T-helper 9 cell (primary cell): ENCODE measurements at places on chromosomes 12 and 14.

GRCh38 chr12:86777325-86777724, 521.1 kb upstream of the MGAT4C start:
- DNase-seq, result no peak

- DNase-seq, result no peak
These were observed 35.0 kb downstream of the ZNF664 start for GRCh38 chr12:124007826-124008570.

DNA sequence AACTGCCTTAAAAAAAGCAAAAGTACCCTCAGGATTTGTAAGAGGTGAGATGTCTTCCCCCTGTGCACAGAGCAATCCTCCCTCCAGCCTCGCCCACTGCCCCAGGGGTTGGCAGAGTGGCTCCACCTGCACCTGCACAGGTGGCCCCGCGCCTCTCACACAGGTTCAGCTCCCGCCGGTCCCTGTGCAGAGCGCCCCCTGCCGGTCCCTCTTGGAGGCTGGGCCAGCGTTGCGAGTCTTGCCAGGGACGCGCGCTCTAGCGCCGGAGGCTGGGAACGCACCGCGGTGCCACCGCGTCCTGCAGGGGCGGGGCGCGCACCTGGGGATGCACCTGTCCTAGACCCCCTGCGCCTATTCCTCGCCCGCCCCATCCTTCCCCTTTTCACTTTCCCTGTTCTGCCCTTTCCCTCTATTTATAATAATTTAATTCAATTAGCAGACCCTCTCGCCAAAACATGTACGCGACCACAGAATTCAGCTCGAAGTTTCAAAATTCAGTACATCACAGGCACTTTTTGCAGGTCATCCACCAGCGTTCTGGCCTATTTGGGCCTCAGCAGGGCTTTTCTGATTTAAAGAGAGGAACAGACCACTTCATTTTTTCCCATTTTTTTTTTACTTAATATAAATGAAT, 618.6 kb downstream of the AACS start:
- no peak for DNase-seq

DNA sequence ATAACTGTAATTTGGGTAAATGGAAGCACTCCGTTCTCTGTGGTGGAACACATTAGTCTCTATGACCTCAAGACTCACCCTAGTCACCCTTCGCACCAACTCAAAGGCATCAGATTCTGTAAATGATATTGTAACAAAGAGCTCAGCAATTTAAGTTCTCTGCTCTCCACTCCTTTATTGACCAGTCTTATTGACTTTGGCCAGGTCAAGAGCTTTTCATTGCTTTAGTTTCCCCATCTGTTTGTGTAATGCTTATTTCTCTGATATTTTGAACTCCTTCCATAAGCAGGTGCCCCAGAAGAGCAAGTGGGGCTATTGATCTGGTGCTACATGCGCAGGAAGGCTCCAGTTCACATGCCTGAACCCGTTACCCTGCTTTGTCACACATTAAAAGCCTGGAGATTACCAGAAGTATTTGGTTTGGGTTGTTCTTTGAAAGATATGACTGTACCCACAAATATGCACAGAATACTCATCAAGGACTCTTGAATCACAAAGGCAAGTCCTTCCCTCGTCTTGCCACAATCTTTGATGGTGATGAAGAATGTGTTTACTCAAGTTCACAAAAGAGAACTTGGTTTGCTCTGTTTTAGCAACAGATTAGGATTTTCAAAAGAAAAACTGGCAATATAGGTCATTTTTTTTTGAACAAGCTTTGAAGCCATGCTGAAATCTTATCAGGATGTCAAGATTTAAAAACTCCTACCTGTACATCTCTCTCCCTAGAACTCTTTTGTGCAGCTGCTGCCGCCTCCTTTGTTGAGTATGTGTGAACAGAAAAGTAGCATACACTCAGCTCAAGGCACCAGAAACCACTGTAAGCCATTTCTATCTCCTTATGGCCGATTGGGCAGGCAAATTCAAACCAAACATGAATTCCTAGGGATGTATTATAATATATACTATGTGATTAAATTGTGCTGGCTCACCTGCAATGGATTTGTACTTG, 193.9 kb downstream of the BCAT1 start:
- DNase-seq, result no peak

DNA sequence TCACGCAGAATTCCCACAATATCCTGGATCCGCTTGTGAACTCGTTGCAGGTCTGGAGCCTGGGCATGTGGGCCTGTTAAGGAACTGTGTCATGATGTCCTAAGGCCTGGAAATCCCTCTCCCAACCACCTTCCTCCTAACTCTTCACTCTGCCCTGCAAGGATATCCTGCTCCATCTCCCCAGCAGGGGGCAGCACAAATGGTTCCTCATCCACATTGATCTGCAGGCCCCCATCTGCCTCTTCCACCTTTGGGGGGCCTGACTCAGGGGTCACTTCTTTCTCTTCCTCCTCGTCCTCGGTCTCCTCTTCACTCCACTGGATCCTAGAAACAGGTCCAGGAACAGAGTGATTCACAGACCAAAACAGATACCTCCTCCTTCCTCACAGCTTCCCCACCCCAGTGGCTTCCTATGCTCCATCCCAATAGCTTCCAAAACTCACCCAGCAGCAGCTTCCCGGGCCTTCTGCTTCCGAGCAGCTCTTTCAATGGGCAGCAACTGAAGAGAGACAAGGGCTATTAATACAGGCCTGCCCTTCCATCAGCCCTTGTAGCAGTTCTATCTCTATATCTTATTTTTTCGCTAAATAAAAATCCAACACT, 4.5 kb downstream of the NOP2 start:
- DNase-seq, result peak; percentile 69

- DNase-seq, result no peak
These were observed 95.0 kb downstream of the LMNTD1 start for GRCh38 chr12:25458047-25458552.

- DNase-seq, result no peak
These were observed 35.3 kb downstream of the PSMC1 start for GRCh38 chr14:90291699-90292098.

- DNase-seq, result no peak
These were observed 21.8 kb downstream of the VPS37B start for GRCh38 chr12:122874081-122874480.

GRCh38 chr12:65664715-65665250, 159.5 kb upstream of the HMGA2 start:
- no peak for DNase-seq
